Daoy (cell line): ENCODE measurements at places on chromosomes 3 and 15. TPM values are rescaled to one million over a fixed set of nuclear protein-coding genes. Genes with fewer than 3 reads are reported as not detected.

DNA sequence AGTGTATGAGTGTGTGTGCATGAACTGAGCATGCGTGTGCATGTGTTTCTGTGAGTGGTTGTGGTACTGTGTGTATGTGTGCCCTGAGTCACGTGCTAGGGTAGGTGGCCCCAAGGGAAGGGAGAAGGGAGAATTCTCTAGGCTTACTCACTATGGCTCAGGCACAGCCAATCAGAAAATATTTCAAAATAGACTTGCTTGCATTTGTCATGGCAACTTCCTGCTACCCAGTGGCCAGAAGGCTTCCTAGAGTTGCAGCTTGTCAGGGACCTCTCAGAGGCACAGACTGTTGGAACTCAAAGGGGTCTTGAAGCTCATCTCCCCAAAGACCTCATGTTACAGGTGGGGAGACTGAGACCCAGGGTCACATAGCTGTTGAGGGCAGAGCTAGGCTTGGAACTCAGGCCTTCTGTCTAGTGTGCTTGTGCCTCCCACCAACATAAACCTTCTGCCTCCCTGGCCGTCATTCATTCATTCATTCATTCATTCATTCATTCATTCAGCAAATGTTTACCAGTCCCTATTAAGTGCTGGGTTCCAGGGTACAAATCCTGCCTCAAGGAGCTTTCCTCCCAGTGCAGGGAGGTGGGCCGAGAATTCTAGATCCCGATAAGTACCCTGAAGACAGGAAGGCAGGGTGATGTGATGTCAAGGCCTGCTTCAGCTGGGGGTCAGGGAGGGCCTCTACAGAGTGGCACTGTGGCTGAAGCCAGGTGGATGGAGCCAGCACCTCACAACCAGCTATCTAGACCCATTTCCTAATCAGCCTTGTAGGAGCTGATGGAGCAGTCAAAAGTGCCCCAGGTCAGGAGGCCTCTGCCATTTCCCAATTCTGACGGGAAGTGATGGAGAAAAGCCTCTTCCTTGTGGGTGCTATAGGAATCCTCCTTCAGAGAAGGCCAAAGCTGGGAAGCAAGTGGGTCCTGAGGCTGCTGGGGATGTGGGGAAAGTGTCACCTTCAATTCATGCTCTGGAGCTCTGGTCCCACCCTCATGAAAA is 10.9 kb upstream of the RFT1 start:
- peak; percentile 63 for DNase-seq

- no peak for DNase-seq
These were observed 184.3 kb downstream of the UBE2E2 start for GRCh38 chr3:23387286-23387918.

GRCh38 chr3:99505646-99506269 is 132.6 kb upstream of the COL8A1 start:
- peak; percentile 92 for DNase-seq

Gene CKMT1A
- 2.2 TPM in 1 of 2 replicates, not detected in the other for total RNA-seq

DNA sequence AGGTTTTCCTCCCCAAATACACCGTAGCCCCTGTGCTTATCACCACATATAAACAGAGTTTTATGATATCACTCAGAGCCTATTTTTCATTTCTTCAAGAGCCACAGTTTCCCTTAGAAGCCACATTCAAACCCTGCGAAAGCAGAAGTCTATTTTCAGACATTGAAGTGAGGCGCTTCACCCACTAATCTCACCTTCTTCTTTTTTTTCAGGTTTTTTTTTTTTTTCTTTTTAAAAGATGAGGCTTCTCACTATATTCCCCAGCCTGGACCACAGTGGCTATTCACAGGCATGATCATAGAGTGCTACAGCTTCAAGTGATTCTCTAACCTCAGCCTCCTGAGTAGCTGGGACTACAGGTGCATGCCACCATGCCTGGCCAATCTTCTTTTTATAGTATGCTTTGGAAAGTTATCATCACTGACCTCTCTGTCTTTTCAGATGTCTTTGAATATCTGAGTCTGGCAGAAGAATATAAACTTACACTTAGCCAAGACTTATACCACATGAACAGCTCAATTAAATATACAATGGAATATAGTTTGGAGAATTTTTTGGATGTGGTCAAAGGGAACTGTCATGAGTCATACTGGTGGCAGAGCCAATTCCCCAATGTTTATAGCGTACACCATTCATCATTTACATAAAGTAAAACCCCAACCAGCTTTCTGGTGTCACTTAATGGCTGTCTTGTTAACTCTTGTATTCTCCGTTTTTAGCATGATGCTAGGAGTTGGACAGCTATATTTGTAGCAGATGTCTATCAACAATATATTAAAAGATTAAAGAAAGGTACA is 59.7 kb upstream of the CCDC50 start:
- no peak for DNase-seq

GRCh38 chr3:8886546-8886945 is 76.7 kb downstream of the RAD18 start:
- DNase-seq, result no peak

DNA sequence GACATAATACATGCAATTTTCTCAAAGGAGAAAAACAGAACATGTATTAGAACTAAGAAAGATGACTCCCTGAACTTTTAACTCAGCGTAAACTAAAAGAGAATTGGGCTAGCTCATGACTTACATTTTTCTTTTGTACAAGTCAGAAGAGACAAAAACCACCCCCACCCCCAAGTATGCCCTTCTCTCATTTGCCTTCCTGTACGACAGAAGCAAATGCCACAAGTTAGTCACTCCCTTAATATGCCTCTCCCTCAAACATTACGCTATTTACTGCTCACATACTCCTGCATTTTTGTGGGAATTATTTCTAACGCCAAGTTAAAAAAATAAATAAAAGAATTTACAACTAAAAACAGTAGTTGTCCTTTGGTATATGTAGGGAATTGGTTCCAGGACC is 22.0 kb downstream of the CPEB1 start:
- DNase-seq, result no peak

DNA sequence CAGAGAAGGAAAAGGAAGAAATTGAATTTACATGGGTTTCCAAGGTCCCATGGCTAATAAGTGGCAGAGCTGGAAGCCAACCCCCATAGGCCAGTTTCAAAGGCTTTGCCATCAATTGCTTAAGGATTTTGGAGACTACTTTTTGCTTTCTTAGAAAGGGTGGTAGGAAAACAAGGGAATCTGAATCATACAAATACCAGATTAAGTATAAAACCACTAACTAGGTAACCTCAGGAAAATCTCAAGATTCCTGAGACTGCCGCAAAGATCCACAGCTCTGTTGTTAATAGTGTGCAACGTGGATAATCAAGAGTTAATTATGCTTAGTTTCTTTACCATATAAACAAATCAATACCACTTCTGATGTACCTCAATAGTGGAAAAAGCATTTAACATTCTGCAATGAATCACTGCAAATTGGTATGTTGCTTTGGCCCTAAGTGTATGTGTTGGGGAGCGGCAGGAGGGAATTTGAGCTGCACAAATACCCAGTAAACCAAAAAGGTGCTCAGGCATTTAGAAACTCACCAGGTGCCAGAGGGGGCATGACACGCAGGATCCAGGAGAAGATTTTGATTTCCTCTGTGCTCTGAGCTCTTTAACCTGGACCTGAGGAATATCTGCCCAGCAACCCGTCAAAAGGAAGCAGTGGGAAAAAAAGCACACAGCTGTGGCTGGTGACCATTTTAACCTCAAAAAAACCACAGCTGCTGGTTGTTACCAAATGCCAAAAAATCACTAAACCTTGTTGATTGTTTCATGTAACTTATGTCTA is 22.0 kb downstream of the AADAC start:
- peak; percentile 35 for DNase-seq

GRCh38 chr15:90449206-90449735 is 61.2 kb downstream of the IQGAP1 start:
- peak; percentile 3 for DNase-seq

DNA sequence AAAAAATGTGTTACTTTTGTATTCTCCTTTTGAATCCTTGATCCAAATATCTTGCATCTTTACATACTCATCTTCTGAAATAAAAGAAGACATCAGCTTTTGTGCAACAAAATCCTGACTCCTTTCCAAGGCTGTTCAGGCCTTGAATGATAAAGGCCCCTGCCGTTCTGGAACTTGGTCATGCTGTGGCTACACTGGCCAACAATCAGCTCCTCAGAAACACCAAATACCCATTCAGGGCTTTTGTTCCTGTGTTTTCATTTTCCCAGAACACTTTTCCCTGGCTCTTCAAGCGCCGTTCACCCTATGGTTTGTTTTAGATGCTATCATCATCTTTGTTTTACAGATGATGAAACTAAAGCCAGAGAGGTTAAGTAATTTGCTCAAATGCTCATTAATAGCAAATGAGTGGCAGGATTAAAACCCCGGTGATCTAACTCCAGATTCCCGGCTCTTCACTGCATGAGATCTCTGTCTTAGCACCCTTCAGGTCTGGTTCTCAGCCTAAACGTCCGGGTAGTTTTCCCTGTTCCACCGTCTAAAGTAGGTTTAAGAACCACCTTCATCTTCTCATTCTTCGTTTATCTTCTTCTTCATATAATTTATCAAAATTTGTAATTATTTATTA is 58.3 kb downstream of the EPHA3 start:
- no peak for DNase-seq

DNA sequence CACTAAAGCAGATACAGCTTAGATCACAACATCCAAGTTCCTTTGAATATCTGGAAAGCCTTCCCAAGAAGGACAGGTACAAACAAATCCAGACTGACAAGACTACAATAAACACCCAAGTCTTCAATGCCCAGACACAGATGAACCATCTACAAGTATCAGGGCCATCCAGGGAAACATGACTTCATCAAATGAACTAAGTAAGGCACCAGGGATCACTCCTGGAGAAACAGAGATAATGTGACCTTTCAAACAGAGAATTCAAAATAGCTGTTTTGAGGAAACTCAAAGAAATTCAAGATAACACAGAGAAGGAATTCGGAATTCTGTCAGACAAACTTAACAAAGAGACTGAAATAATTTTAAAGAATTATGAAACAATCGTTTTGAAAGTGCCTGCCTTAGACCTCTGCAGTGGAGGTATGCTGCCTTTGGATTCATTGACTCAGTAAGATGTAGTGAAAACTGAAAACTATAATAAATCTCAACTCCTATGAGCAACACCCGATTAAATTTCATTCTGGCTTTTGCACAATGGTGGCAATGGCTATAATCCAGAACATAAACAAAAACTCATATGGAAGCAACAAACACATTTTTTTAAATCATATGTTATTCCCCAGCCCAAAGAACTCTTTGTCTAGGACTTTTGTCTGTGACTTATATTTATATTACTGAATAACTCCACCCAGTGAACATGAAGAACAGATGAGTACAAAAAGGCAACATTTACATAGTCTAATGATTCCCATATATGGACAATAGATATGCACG is 12.6 kb upstream of the COL8A1 start:
- no peak for DNase-seq

Gene GP9
- not detected in 2 replicates for total RNA-seq

Gene PYGO1
- 3.8 and 9.8 TPM in 2 replicates for total RNA-seq

Gene PEX11A
- 3.7 and 4.3 TPM in 2 replicates for total RNA-seq

- DNase-seq, result no peak
These were observed 254.4 kb upstream of the ARRDC4 start for GRCh38 chr15:97706059-97706458.

Gene CYP8B1
- total RNA-seq, result not detected in 2 replicates

GRCh38 chr3:128050597-128050996 is 1.6 kb upstream of the SEC61A1 start:
- DNase-seq, result no peak

- DNase-seq, result no peak
These were observed 98.1 kb upstream of the TGFBR2 start for GRCh38 chr3:30508339-30508738.

- no peak for DNase-seq
These were observed 553.7 kb downstream of the TUSC7 start for GRCh38 chr3:117263270-117263669.

- DNase-seq, result peak; percentile 60
These were observed 56.5 kb downstream of the NEK11 start for GRCh38 chr3:131082871-131083863.

- peak; percentile 28 for DNase-seq
These were observed 882.8 kb downstream of the NAALADL2 start for GRCh38 chr3:175741951-175742350.

GRCh38 chr3:107810171-107811071 is 280.4 kb downstream of the CD47 start:
- no peak for DNase-seq
